ENCODE measurements at places on chromosomes 16 and 17.

GRCh38 chr16:77919761-77920415 is 102.5 kb upstream of the CLEC3A start:
- DNase-seq, result no peak

DNA sequence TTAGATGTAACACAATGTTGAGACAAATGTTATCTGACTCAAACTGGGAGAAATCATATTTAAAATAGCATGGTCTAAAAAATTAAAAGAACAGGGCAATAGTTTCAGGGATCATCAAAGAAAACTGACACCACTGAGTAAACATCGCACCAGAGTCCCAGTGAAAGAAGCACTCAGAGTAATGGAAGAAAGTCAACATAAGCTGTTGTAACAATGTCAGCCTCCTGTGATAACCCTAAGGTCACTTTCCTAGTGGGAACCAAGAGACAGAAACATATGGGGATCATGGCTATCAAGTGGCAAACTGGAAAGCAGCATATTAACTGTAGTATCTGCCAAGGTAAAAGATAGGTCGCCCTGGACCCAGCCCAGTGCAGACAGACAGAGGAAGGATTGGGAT is 160.8 kb downstream of the CA10 start:
- DNase-seq, result peak; percentile 79

GRCh38 chr16:228151-228851 is 948 bp downstream of the LUC7L start:
- no peak for DNase-seq

DNA sequence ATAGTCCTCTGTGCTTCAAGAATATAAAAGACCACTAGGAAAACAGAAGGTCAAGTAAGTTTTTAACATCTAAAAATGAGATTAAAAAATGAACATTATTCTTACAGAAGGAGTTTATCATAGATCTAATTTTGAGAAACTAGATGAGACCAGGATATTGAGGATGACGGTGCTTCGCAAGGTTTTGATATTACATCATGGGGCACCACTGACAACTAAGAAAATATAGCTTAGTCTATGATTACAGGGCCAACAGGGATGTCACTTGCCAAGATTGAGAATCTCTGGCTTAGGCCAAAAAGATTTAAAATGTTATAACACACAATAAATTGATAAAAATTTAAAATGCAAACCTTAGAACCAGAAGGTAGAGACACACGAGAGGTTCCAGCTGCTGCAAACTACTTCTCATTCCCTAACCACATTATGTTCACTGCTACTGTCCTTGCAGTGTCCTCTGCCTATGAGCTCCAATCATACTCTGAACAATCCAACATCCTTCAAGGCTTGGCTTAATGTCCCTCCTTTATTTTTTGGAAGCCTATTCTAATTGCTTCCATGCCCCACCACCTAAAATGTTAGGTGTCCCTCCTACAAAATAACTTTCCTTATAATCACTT is 33.2 kb downstream of the USP32 start:
- DNase-seq, result no peak

GRCh38 chr16:70151391-70151790 is 22.2 kb upstream of the CLEC18C start:
- no peak for DNase-seq
